ENCODE measurements at places on chromosomes 4 and X.

- DNase-seq = peak; percentile 2
Observed at GRCh38 chrX:118862091-118862490, 38.5 kb downstream of the ZCCHC12 start.

DNA sequence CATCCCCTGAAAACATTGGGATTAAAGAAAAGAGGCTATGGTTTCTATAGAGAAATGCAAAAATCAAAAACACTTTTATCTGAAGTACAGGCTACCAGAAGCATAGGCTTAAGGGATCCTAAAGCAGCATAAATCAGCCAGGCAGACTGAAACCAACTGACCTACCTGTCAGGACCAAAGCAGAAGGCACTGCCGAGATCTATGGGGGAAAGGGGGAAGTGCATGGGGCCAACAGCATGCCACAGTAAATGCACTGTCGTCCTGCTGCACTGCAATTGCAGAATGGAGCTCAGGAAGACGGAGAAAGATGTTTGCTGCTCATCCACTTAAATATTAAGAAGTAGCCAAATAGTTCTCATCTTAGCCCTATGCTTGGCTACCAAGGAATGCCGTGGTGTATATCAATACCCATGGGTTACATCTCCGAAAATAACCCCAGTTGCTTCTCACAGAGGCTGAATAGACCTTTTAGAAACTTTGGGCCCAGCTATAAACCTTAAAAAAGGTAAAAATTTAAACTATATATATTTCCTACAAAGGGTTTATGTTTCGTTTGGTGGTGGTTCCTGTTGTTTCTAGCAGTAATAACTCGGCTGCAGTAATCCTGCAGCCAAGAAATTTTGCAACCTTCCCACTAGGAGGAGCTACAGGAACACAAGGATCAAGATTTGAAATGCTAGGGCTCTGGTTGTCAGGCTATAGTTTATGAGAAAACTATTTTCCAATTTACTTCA, 312.2 kb upstream of the DIAPH2 start:
- DNase-seq = peak; percentile 43

DNA sequence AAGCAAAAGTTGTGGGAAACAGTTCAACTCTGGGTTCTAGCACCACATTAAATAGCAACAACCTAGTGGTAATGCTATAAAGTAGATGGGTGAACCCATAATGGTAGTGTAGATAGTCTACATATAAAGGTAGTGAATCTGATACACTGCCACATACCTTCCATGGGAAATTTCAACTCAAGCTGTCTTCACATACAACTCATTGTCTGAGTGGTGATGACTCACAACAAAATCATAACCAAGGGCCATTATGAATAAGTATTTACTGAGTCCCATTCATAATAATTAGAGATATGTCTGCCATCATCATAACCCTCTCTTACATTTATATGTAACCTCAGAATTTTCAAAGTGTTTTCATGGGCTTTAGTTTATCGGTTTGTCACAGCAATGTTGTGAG, 34.8 kb downstream of the EGF start:
- DNase-seq = peak; percentile 7

DNA sequence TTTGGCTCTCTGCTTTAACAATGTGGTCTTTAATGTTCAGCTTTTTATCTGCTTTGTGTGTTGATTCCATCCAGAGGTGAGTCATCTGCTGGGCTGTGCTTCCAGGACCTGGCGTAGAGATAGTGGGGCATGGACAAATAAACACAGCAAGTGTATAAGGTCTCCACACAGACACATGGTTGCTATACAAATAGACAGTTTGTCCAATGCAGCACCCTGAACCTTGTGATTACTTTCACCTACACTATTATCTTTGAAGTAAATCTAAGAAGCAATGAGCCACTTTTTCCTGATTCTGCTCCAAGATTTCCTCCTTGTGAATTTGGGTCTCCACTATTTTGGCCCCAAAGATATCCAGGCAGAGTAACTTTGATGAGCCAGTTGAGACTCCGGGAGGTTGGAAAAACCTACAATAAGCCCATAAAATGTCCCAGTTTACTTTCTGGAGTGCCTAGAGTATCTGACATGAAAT, 12.1 kb downstream of the PPARGC1A start:
- peak; percentile 33 for DNase-seq

GRCh38 chrX:132257116-132257515, 37.9 kb upstream of the RAP2C start:
- no peak for DNase-seq

DNA sequence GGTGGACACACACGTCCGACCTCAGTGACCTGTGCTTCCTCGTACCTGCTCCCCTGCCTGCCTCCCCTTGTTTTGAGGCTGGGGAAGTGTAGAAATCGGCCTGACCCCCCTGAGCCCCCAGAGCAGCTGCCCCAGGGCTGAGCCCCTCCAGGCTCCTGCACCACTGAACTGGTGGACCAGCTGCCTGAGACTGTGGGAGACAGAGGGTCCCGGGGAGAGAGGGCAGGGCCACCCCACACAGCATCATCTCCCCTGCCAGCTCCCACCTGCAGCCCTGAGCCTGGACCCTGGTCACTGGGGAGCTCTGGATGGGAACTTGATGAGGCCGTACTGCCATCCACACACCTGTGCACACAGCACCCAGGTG, 15.0 kb upstream of the NAT8L start:
- DNase-seq = no peak

DNA sequence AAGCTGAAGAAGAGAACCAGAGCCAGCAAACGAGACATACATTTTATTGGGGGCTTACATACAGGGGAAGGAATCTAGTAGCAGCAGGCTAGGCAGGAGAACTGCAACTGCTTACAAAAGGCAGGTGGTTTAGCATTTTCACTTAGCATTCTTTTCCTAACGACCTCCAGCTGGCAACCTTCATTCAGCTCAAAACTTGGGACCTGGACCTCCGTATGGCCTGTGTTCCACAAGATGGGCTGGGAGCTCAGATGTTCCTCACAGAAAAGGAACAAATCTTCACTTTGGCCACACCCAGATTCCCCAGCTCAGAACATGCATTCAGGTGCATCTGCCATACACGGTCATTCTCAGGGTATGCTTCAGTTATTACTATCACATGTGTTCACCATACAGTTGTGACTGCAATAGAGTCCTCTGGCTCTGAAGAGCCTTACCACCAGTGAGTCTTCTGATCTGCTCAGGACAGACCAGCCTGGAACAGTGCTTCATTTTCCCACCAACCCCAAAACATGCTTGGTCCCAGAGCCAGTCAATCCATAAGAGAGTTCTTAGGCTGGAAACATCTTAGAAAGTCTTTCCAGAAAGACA, 29.6 kb upstream of the AP1AR start:
- DNase-seq = no peak

GRCh38 chr4:73181231-73181630, 77.4 kb downstream of the ANKRD17 start:
- DNase-seq = no peak

DNA sequence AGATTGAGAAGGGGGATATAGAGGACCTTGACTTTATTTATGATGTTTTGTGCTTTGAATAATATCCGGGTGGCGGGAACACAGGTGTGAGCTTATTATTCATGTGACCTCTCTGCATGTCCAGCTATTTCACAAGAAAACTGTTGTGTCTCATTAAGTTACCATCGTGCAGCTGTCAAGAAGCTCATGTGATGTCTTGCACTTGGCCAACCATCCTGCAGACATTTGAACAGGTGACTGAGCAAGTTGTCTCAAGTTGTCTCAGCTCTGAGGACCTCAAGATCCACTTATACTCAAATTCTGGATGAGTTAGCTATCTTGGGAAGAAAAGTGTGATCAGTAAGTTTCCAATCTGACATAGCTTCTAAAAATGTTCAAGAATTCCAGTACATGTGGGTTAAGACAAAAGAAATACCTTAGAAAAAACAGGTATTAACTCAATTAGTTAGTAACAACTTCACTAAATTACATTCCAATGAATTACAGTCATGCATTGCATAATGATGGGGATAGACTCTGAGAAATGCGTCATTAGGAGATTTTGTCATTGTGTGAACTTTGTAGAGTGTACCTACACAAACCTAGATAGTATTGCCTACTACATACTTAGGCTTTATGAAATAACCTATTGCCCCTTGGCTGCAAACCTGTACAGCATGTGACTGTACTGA, 462.2 kb downstream of the INPP4B start:
- no peak for DNase-seq

DNA sequence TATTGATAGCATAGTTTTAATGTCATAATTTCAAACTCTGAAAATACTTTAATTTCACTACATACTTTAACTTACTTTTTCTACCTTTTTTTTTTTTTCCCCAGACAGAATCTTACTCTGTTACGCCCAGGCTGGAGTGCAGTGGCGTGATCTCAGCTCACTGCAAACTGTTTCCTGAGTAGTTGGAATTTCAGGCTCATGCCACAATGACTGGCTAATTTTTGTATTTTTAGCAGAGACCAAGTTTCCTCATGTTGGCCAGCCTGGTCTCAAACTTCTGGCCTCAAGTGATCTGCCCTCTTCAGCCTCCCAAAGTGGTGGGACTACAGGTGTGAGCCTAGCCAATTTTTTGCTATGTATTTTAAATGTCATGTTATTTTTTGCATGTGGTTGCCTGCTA, 741.6 kb downstream of the TRAM1L1 start:
- DNase-seq = no peak

DNA sequence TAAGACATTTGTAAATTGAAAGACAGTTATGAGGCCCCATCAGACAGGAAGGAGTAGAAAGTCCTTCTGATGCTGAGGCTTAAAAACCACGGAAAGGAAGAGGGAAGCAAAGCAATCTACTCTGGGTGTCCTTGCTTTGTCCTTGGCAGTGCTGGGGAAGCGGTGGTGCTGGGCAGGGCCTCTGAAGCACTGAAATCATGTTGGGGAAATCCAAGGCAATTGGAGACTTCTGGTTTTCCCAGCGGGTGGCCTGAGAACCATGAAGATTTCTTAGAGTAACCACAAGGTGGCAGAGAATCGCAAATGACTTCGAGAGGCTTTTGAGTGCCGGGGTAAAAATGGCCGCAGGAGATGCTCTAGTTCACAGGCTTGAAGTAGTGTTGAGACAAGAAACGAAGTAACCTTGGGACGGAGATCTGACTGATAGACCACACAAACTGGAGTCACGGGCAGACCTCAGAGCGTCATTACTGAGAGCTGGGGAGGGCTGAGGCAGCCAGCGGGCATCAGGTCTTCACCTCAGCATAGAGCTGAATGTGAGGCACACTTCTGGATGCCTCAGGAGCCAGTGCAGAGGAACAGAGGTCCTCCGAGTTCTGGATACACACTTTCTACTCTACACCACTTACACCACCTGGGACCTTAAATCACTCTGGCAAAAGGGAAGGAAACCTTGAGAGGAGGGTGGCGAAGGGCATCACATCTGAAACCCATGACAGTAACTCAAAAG, 130.7 kb upstream of the GPRIN3 start:
- peak; percentile 64 for DNase-seq

DNA sequence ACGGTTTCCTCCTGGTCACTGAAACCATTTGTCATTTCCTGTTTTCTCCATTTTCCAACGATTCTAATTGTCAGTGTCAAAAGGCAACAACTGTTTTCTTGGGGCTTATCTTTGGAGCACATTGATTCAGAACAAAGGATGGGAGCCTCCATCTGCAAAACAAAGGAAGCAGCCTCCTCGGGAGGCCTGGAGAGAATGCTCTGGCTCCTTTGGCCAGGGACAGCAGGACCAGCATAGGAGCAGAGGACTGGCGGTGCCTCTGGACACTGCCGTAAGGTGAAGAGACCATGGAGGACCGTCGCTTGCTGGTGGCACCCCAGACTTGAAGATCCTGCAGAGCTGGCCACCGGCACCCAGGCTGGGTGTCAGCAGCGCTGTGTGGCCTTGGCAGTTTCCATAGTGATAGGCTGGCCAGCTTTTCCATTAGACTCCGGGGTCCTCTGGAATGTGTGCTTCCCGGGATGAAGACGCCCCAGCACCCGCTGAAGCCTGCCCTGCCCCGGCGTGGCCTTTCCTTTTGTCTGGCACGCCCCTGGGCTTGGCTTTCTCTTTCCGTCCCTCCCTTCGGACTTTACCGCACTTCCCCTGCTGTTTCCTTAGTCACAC, 61.1 kb upstream of the MTM1 start:
- DNase-seq = no peak

DNA sequence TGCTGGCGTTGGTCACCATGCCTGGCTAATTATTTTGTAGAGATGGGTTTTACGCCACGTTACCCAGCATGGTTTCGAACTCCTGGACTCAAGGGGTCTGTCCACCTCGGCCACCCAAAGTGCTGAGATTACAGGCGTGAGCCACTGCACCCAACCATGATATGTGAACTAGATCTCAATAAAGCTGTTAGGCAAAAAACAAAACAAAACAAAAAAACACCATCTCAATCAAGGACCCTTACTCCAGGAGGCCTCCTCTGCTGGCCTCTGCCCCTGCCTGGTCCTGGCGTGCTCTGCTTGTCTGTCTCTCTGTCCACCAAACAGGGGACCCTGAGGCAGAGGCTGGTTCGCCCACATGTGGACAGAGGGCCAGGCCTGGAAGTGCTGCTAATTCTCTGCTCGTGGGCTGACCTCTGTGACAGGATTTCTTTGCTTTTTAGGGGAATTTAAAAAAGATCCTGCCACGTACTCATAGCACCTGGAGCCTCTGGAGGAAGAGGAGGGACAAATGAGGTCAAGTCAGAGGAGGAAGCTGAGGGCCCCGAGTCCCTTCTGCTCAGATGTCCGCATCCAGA, 32.7 kb upstream of the WFS1 start:
- DNase-seq = no peak

DNA sequence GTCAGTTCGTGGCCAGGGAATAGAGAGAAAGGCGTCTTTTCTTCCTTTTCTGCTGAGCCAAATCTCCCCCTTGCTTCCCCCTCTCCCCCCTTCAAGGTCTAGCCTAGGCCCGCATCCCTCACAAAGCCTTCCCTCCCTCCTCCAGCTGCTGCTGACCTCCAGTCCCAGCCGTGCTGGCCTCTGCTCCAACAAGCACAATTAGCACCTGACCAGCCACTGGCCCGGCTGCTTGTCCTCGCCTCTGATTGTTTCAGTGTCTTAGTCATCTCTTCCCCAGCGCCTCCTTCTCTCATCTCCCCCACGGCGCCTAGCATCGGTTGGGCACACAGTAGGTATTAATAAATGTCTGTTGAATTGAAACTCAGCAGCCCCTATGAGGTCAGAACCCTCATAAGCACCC, 4.2 kb downstream of the ELF4 start:
- DNase-seq = no peak

- DNase-seq = no peak
Observed at GRCh38 chrX:50876551-50876950, 34.0 kb upstream of the BMP15 start.

DNA sequence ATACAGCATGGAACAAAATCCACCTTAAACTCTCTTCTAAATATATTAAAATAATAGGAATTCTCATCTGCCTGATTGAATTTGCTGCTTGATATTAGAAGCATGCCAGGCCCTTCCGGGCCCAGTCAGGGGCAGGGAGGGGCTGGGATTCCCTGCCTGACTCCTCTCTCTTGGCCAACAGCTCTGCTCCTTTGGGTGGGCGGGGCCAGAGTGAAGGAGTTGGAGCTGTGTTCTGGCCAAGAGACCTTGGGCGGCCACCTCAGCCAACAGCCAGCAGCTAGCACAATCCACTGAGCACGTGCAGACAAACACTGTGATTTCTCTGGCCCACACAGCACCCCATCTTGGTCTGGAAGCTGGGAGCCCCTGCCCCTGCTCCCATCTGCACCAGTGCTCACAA, 140.3 kb downstream of the PJA1 start:
- no peak for DNase-seq

GRCh38 chr4:96056346-96056934, 216.5 kb downstream of the PDHA2 start:
- no peak for DNase-seq

GRCh38 chrX:10077425-10078188, 79.2 kb upstream of the CLCN4 start:
- DNase-seq = no peak

- peak; percentile 1 for DNase-seq
Observed at GRCh38 chrX:118225711-118226428, 109.3 kb upstream of the KLHL13 start.

- no peak for DNase-seq
Observed at GRCh38 chr4:102141842-102142241, 203.4 kb downstream of the SLC39A8 start.

Measured in urothelium cell line (cell line).